ENCODE measurements at places on chromosomes 2 and 18. TPM values are rescaled to one million over a fixed set of nuclear protein-coding genes. Genes with fewer than 3 reads are reported as not detected.

Gene CFAP65
- total RNA-seq, result 23.7 TPM

Gene SETBP1
- 33.1 TPM for total RNA-seq

Gene ZNF521
- total RNA-seq, result 34.7 TPM

Gene STPG4
- total RNA-seq, result 3.0 TPM
